ENCODE measurements at places on chromosomes 1 and 21.

DNA sequence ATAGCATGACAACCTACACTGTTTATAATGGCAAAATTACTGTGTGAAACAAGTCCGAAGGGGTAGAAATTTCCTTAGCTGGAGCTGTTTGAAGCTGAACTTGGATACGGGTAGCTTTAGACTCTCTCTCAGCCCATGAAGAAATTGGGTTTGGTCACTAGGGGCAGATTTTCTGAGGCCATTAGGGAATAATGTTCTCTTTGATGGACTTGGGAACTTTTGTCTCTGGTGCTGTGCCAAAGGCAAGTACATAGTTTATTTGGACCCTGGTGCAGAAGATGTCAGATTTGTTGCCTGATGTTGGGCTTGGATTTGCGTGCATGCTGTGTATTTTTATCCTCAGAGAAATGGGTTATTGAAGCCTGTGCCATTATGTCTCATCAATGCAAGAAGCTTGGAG, 109.6 kb downstream of the VPS13D start:
- DNase-seq, result no peak

DNA sequence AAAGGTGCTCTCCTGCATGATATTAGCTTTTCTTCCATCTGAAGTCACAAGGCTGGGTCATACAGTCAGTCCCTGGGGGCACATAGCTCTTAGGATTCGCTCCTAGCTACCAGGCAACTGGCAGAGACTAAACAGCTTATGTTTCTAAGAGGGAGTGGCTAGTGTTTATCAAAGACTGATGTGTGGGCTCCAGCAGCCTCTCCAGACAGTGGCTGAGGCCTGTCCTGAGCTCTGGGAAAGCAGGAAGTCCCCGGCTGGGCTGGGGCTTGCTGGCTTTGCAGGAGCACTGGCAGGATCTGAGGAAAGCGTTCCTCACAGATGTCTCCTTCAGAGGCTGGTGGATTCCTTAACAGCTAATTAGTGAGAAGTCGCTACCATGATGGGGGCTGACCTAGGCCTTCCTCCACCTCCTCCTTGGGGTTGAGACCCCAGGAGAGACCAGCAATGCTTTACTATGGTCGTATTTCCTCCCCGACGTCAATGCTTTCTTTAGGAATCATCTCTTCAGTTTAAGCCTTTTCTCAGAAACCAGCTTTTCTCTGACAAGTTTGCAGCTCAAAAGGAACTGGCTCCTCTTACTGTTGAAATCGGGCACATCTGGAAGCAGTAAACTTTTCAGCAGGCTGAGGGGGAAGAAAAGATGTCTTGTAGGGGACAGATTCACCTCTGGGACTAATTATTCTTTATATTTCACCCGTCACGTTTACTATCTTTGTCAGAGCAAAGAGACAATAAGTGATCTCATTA, 33.5 kb upstream of the HHAT start:
- DNase-seq, result peak; percentile 56

DNA sequence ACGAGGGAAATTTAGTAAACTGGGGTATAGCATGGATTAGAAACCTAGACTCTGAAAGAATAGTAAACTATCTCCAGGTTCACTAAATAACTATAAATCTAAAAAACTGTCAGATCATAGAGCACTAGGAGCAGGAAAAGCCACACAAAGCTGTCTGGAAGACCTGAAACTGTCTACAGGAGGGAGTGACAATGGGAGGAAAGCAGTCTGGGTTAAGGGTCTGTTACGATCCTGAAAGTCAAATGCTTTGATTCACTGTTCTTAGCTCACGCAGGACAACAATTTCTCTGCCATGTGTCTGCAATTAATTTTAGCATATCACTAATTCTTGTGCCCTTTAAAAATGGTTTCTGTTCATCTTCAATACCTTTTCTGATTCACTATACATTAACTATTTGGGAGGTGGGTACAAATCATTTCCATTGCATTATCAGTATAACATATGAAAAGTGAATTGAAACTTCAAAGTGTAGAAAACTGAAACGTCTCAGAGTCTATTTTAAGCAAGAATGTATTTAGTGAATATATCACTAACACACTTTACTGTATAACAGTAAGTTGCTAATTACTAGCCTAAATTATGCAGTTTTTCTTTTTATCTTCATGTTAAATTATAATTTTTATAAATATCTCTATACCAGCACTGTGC, 18.4 kb downstream of the CEP170 start:
- no peak for DNase-seq

DNA sequence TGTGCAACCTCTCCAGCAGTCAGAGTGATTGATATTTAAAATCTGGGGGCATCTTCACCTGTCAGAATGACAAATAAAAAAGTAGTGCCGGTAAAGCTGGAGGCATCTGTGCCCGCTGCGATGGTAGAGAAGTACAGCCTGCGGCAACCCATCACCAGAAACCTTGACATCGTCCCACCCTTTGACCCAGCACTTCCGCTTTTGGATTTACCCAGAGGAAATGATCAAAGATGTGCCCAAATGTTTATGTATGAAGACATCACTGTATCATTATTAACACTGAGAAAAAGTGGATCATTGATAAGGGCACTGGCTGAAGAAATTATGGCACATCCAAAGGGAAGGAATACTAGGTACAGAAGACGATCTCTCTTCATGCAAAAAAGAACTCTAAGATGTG, 96.0 kb downstream of the PGBD5 start:
- DNase-seq, result no peak

DNA sequence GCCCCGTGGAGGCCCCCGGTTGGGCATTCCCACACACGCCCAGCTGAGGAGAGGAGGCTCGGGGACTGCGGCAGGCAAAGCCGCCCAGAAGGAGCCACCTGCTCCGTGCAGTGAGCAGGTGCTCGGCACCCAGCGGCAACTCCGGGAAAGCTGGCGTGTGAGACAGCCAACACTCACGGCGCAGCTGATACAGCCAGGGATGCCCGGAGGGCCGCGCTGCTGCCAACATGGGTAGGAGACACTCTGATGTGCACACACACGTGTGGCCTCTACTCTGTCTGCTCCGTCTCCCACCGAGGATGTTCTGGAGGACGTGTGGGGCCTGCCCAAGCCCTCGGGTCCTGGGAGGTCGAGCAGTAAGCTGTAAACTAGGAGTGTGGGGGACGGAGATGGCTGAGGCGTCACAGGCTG, 12.9 kb downstream of the MORN1 start:
- peak; percentile 41 for DNase-seq

GRCh38 chr1:22418933-22419382, 32.7 kb upstream of the ZBTB40 start:
- DNase-seq, result no peak

GRCh38 chr21:30713766-30714165, 4.8 kb downstream of the KRTAP21-3 start:
- DNase-seq, result no peak

DNA sequence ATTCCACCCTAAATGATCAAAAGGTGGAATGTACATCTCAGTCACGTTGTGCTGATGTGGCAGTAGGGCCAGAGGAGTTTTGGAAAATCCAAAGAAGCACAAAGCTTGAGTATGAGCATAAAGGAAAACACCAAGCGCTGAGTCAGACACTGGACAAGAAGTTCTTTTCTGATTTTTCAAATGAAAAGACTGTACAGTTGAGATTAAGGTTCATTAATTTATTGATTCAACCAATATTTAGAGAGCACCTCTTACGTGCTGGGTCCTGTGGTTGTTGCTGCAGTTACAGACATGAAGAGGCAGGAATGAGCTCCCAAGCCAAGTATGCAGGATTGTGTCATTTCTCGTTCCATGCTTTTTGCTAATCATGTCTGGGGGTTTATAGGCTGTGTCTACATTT, 28.9 kb upstream of the APP start:
- DNase-seq, result no peak

DNA sequence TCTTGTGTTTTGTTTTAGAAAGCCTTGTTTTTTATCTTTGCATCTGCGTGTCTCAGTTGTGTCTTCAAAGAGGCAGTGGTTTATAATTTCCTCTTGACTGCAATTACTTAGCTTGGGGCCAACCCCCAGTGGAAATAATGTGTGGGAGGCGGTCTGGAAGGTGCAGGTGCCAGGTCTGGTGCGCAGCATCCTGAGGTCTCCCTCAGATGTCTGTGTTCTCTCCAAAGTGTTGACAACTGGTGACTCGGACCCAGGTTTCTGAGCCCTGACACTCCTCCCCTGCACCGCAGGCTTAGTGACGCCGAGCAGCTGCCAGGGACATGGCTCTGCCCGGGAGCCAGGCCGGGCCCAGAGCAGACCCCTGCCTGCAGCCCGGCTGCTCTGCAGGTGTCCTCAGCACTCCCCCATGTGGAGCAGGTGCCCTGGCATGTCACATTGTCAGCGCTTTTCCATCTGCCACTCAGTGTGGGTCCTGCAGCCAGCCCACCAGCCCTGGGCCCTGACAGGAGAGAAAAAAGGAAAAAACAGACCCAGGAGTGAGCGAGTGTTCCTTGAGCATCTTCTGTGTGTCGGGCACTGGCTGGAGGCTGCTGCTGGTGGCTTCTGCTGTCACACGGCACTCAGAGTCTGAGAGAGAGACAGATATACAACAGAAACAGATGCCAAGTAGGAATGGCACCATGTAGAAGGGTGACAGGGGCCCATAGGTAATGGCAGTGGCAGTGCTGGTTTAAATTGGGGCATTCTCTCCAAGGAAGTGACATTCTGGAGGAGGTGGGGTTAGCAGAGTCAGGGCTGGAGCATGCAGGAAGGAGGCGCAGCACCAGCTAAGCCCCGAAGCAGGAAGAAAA, 24.8 kb upstream of the SELENON start:
- no peak for DNase-seq

DNA sequence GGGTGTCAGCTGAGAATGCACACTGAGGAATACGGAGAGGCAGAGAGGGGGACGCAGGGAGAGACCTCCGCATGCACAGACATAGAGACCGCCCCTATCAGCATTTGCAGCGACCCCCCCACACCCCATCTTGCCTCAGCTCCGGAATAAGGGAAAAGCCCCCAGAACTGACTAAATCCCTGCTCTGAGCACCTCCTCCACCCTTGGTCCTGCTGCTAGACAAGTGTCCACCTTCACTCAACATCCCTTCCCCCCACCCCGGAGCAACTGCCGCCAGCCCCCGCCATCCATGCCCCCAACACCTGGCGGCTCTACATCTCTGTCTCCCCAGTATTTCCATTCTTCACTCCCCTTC, 769 bp downstream of the SV2A start:
- DNase-seq, result no peak

DNA sequence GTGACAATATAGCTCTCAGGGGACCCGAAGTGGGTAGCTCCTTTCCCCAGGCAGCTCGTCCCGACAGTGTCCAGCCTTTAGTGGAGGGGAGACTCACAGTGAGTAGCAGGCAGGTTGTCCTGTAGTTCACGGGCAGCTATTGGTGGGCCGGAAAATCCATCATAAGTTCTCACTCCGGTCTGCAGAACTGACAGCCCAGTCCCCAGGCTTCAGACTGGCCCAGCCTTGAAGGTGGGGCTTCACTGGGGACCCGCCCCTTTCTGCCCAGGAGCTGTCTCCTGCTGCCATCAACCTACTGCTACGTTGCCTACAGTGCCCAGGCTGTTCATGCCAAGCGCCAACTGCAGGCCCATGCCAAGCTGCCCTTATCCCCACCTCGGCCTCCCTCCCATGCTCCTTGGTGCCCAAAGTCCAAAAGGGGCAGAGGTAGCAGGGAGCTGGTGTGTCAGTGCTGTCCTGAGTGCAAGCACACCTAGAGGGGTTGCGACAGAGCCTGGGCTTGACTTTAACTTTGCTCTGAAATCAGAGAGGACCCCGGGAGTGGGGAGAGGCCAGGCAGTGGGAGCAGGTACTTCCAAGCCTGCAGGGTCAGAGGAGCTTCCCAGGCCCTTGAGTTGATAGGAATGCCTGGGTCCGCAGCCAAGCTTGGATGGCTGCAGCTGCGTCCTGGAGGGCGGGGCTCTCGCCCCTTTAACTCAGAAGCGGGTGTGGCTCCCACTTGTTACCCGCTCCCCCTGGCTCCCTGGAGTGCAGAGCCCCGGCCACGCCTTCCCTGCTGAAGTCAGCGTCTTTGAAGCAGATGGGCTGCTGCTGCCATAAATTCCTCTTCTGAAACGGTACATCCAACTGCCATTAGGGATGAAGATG, 1144.3 kb upstream of the NCAM2 start:
- DNase-seq, result no peak

GRCh38 chr1:116503546-116504307, 67.1 kb downstream of the CD58 start:
- no peak for DNase-seq

- no peak for DNase-seq
These were observed 16.5 kb upstream of the PIGV start for GRCh38 chr1:26771285-26771642.

DNA sequence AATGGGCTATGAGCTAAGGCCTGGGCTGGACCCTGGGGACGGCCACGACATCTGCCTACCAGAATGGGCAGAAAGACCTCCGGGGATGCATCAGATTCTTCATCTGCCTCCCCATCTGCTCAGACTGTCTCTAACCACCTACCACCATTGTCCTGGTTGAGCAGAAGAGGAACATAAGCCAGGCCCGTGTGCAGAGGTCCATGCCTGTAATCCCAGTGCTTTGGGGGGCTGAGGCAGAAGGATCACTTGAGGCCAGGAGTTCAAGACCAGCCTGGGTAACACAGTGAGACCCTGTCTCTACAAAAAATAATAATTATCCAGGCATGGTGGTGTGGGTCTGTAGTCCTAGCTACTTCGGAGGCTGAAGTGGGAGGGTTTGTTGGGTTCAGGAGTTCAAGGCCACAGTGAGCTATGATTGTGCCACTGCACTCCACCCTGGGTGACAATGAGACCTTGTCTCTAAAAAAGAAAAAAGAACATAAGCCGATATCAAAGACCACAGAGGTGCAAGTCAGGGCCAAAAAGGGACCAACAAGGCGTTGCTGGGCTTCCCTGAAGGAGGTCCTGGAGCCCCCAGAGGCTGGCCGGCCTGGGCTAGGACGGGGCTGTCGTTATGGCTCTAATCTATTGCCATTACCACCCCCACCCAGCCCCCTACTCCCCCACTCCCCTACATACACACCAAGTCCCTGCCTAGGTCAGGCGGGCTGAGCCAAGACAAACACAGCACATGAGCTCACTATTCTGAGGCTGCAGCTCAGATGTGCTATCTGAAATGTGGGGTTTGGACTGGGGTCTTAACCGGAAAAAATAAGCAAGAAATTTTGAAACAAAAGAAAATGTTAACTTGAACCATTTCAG, 239.2 kb upstream of the RAB4A start:
- DNase-seq, result no peak

- DNase-seq, result no peak
These were observed 1.0 kb downstream of the TEX38 start for GRCh38 chr1:46672696-46673095.

GRCh38 chr21:33966324-33966949, 50.8 kb upstream of the ATP5PO start:
- no peak for DNase-seq

- no peak for DNase-seq
These were observed 33.9 kb upstream of the PUM1 start for GRCh38 chr1:31099293-31100032.
